Fibroblast of lung (primary cell): ENCODE measurements at places on chromosomes 7 and 10. TPM values are rescaled to one million over a fixed set of nuclear protein-coding genes. Genes with fewer than 3 reads are reported as not detected.

SLC13A1 gene
- total RNA-seq = not detected in 2 replicates

- DNase-seq = no peak
Measured at GRCh38 chr10:132162021-132162531, 24.7 kb upstream of the DPYSL4 start.

SVOPL gene
- total RNA-seq = not detected in 2 replicates

NAT16 gene
- not detected in 2 replicates for total RNA-seq

VSTM4 gene
- total RNA-seq = 4.4 and 8.1 TPM in 2 replicates

DNA sequence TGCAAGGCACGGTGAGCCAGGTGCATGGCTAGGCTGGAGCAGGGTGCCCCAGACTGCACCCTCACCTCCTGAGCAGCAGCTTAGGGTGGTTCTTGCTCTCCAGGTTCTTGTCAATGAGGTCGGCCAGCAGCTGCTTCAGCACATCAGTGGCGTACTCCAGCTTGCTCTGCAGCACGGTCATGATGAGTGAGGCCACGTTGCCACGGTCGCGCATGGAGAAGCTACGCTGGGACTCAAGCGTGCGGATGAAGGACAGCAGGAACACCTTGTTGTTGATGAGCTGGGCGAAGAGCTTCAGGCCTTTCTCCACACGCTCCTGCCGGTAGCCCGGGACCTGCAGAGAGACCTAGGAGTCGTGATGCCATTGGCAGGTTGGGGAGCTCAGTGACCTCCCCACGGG is 408.0 kb downstream of the PLXNA4 start:
- DNase-seq = no peak

DNA sequence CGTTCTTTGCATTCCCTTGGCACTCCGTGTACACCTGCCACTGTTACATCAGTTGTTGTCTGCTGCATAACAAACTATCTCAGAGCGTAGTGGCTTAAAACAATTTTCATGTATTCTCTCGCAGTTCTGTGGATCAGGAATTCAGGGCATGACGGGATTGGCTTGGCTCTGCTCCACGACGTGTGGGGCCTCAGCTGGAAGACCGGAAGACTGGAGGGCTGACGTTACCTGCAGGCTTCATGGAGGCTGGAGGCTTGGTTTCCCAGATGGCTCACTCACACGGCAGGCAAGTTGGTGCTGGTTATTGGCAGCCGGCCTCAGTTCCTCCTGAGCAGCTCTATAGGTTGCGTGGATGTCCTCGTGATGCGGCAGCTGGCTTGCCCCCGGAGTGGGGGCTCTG is 25.5 kb downstream of the NYAP1 start:
- peak; percentile 71 for DNase-seq

- peak; percentile 82 for DNase-seq
Measured at GRCh38 chr7:134890246-134891240, 95.8 kb upstream of the AGBL3 start.

PRPF18 gene
- 30.1 and 36.5 TPM in 2 replicates for total RNA-seq

CDC14C gene
- under 0.01 and 0.17 TPM in 2 replicates for total RNA-seq

DNA sequence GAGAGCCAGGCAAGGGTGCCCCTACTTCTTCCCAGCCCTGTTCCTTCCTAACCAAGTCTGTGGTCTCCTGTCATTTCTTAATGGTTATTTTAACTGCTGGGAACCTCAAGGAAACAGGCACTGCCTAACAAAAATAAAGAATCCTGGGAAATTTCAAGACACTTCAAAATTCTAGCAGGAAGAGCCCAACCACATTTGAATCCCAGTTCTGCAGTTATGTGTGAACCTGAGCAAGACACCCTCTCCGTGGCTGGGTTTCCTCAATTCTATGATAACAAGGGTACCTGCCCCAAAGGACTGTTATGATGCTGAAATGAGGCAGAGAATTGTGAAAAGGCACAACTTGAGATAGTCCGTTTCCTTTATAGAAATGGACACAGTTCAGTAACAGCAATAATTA is 36.2 kb upstream of the DUSP5 start:
- DNase-seq = no peak

GRCh38 chr7:82559193-82559805 is 115.7 kb upstream of the CACNA2D1 start:
- no peak for DNase-seq

TUBB8 gene
- total RNA-seq = not detected in 2 replicates

GRCh38 chr10:114508376-114508775 is 104.1 kb upstream of the AFAP1L2 start:
- DNase-seq = no peak

NUTM2E gene
- under 0.01 TPM in 1 of 2 replicates, not detected in the other for total RNA-seq

- DNase-seq = no peak
Measured at GRCh38 chr10:18290651-18291313, 150.6 kb downstream of the CACNB2 start.

- peak; percentile 73 for DNase-seq
Measured at GRCh38 chr7:121302214-121302745, 26.5 kb upstream of the WNT16 start.

DNA sequence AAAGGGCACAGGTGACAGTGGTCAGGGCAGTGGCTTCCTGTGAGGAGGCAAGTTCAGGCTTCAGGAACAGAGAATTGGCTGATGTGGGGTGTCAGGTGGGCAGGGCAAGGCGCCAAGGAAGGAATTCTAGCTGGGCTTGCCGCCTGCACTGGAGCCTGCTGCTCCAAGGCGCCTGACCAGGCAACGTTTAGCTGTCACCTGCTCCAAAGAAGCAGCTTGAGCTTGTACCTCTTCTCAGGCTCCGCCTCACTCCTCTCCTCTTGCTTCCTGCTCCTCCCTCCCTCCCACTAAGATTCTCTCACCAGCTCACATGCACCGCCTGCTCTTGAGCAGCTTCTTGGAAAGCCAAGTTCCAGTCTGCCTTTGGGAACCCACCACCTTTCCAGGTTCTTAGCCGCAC is 187.4 kb upstream of the GRB10 start:
- no peak for DNase-seq

DNA sequence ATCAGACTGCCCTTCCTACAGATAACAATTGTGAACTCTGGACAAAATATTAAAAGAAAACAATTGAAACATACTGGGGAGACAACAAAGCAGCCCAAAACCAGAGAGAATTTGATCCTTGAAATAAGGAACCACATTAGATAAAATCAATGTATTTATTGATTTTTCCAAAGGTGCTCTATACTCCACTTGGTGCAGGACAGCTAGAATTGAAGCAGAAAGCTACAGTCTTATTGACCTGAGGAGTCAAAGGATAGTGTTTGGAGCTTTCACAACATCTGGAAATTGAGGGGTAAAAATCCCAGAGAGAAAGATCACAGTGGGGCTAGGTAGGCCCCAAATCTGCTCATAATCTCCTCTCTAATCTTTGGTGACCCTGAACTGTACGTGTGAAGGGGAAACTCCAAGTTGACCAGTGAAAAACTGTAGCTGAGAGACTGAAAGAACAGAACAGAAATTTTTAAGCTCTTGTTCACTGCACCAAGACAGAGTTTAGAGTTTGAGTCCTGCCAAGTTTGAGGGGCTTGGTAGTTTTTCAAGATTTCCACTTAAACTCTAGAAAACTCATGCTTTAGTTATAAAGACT is 70.2 kb downstream of the SAMD9 start:
- no peak for DNase-seq

- DNase-seq = no peak
Measured at GRCh38 chr7:101861218-101861775, 43.9 kb downstream of the CUX1 start.

- no peak for DNase-seq
Measured at GRCh38 chr10:15455456-15455855, 84.4 kb upstream of the FAM171A1 start.

C10orf53 gene
- not detected in 2 replicates for total RNA-seq

PTER gene
- 10.4 and 11.0 TPM in 2 replicates for total RNA-seq

ITPRID1 gene
- not detected in 2 replicates for total RNA-seq

GIMAP7 gene
- not detected in 2 replicates for total RNA-seq

DNA sequence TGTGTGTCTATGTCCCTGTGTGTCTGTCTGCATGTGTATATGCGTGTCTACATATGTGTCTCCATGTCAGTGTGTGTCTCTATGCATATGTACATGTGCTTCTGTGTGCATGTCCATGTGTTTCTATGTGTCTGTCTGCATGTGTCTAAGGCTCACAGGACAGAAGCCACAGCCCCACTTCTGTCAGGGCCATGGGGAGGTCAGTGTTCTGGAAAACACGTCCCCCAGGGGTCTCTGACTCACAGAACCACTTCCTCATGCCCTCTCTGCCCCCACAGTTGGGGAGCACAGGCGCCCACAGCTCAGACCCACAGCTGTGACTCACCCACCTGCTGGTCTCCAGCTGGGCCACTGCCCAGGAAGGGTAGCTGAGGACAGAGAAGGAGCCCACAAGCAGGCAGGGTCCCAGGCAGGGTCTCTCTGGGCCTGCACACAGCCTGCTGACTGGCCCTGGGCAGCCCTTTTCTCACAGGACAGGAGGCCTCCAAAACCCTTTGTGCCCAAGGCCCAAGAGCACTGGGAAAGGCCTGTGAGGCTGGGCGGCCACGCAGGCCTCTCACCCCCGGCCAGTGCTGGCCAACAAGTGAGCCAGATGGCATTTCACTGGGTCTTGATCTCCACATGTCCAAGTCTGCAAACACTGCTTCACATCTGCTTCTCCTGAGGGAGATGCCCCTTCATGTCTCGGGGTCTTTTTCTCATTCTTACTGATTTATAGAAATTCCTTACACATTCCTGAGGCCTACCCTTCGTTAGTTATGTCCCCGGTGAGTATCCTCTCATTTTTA is 102.9 kb upstream of the FAM20C start:
- DNase-seq = peak; percentile 99

GRCh38 chr10:78777466-78777865 is 291.3 kb upstream of the ZMIZ1 start:
- DNase-seq = peak; percentile 40

VPS41 gene
- total RNA-seq = 66.7 and 91.9 TPM in 2 replicates

- DNase-seq = peak; percentile 55
Measured at GRCh38 chr7:136857573-136857972, 10.9 kb upstream of the CHRM2 start.

- peak; percentile 89 for DNase-seq
Measured at GRCh38 chr7:7099584-7100014, 82.7 kb upstream of the C1GALT1 start.

DNA sequence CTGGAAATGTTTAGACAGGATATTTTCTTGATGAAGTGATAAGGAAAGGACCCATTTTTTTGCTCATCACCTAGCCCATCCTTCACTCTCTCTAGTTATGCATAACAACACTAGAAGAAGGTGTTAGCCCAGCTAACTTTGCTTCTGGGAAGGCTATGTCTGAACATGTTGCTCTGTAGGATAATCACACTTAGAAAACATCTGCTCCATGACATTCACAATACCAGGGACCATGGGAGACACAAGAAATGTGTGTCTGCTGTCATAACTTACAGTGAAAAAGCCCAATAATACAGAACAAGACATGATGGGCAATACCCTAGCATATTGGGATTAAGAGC is 13.9 kb upstream of the ZNF282 start:
- DNase-seq = no peak

DNA sequence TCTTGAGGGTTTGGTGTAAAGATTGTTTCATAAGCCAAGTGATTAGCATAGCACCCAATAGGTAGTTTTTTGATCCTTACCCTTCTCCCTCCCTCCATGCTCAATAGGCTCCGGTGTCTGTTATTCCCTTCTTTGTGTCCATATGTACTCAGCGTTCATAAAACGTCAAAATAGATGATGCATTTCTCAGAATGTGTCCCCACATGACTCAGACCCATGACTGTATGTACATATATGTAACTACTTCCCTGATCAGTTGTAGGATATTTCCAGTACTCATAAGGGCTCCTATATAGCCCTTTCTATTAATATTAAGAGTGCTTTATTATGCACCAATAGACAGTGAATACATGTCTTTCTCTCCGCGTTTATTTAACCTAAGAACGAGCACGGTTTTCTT is 466.9 kb downstream of the KIF20B start:
- no peak for DNase-seq

DNA sequence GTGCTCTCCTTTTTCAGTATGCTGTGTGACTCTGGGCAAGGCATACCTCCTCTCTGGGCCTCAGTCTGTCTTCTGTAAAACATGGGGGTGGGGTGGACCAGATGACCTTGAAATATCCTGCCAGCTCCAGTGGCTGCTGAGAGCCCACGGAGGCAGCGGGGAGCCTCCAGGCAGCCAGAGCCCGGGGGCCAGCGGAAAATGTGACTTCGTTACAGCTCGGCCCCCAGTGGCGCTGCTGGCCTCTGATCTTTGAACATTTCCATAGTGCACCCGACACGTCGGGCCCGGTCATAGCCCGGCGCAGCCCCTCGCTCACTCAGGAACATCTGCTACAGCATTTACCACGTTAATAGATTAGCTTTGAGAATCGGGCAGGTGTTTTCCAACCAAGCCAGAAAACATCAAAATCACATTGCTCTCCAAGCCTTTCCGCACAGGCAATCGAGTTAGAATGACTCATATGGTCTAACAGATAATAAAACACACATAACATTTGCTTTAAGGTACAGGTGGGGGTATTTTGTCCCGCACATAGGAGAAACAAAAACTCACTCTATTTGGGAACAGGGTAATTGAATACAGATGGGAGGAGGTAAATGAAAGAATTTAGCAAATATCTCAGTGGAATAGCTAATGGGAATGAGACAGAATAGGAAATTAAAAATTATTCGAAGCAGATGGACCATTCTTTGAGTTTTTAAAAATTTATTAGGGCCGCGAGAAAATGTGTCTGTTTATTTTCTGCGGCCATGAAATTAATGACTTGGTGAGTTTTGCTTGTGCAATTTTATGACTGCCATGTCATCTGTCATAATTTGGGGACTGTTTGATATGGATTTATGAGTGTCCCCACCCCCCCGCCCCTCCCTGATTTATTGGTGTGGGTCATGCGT is 26.3 kb upstream of the COMTD1 start:
- DNase-seq = no peak

GRCh38 chr7:129351320-129351719 is 82.9 kb upstream of the STRIP2 start:
- DNase-seq = peak; percentile 48

VWDE gene
- under 0.01 and 0.17 TPM in 2 replicates for total RNA-seq

DNA sequence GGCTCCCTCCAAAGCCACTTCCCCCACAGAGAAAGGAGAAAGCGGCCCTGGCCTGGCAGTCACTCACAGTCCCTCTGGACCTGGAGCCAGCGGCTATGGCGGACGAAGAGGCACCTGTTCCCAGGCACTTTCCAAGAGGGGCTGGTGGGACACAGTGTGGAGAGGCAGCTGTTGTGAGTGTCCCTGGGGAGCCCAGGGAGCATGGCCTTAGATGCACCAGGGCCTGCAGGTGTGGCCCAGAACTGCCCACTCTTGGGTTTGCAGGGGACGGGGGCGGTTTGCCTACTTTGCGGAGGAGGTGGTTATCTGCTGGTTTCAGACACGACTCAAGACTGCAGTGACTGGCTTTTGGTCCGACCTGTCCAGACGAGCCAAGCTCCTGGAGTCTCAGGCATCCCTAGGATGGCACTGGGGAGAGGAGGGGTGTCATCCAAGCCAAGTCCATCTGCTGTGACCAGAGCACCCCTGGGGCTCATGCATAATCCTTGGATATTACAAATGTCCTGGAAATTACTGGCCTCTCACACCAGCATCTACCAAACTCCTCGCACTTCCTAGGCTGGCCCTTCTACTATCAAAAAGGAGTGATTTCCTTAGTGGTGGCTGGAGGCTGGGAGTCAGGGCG is 18.4 kb downstream of the CTBP2 start:
- no peak for DNase-seq

GRCh38 chr7:151461942-151462230 is 21.9 kb upstream of the CRYGN start:
- no peak for DNase-seq

TSPAN12 gene
- 1.5 and 1.7 TPM in 2 replicates for total RNA-seq

LIPM gene
- not detected in 2 replicates for total RNA-seq

GRCh38 chr7:132666774-132667172 is 90.5 kb upstream of the PLXNA4 start:
- no peak for DNase-seq

ELMO1 gene
- 0.50 and 1.5 TPM in 2 replicates for total RNA-seq
